ENCODE measurements at places on chromosomes 16 and 17. TPM values are rescaled to one million over a fixed set of nuclear protein-coding genes. Genes with fewer than 3 reads are reported as not detected.

- no peaks in the 10 kb centered on the region for H3K27me3 ChIP-seq
- H3K27ac ChIP-seq = no peak overlapping the region
- H3K4me3 ChIP-seq = no peak overlapping the region
Measured at GRCh38 chr17:43536236-43536992, 9.7 kb downstream of the ETV4 start.

GRCh38 chr16:61149709-61150108, 886.5 kb downstream of the CDH8 start:
- no peak overlapping the region for H3K4me3 ChIP-seq
- H3K36me3 ChIP-seq = no peaks in the 10 kb centered on the region
- no peaks in the 10 kb centered on the region for H3K27me3 ChIP-seq
- H3K4me1 ChIP-seq = no peaks in the 10 kb centered on the region
- DNase-seq = no peak

- no peak for DNase-seq
- no peaks in the 10 kb centered on the region for H3K4me1 ChIP-seq
- H3K27me3 ChIP-seq = no peaks in the 10 kb centered on the region
- no peaks in the 10 kb centered on the region for H3K36me3 ChIP-seq
- no peak overlapping the region for H3K4me3 ChIP-seq
Measured at GRCh38 chr16:76428858-76429257, 151.7 kb downstream of the CNTNAP4 start.

DNA sequence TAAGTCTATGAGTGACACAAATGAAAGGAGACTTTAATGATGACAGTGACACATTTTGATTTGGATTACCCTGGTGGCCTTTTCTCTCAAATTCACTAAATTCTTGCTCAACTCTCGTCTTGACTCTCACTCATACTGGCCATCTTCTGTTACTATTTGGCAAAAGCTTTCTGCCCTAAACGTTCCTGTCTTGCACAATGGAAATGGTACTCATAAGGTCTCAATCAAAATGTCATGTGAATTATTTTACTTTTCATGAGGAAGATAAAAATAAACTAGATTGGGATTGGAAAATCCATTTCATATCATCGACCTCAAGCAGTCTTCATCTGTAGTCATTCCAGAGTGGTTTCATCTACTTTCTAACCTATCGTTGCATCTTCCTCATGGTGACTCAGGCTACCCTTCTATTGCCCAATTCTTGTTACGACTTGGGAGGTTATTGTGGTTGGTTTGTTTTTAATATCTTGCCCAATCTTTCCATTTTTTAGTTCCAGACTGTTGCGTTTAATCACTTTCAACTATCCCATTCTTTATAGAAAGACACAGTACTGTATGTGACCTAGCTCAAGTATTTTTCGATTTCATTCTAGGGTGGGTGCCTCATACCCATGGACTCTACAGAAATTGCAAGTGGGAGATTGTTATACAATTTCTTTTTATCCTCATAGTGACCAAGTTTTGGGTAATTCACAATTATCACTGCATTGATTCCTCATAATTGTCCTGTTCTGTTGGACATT, 317.2 kb upstream of the KCNJ16 start:
- H3K36me3 ChIP-seq = no peaks in the 10 kb centered on the region
- H3K4me3 ChIP-seq = no peak overlapping the region
- H3K4me1 ChIP-seq = no peaks in the 10 kb centered on the region
- H3K27ac ChIP-seq = no peak overlapping the region
- no peak for DNase-seq
- H3K27me3 ChIP-seq = no peaks in the 10 kb centered on the region

DNA sequence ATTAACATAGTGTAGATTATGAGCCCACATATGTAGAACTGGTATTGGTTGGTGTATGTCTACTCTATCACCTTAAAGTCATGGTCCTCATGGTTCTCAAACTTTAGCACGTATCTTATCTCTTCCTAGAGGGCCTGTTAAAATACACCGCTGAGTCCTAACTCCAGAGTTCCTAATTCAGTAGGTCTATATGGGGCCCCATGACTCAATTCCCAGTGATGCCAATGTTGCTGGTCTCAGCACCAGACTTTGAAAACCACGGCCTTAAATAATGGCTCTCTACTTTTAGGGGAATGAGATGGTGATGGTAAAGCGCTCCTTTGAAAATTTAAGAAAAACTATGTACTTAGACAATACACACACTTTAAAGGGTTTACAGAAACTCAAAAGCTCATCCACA, 36.6 kb downstream of the SMURF2 start:
- no peaks in the 10 kb centered on the region for H3K36me3 ChIP-seq
- H3K27ac ChIP-seq = no peak overlapping the region
- no peak overlapping the region for H3K4me3 ChIP-seq

- no peak for DNase-seq
- peaks cover 10% of the 10 kb centered on the region for H3K4me1 ChIP-seq
- no peaks in the 10 kb centered on the region for H3K27me3 ChIP-seq
Measured at GRCh38 chr16:48161906-48162305, 6.1 kb upstream of the ABCC12 start.

DNA sequence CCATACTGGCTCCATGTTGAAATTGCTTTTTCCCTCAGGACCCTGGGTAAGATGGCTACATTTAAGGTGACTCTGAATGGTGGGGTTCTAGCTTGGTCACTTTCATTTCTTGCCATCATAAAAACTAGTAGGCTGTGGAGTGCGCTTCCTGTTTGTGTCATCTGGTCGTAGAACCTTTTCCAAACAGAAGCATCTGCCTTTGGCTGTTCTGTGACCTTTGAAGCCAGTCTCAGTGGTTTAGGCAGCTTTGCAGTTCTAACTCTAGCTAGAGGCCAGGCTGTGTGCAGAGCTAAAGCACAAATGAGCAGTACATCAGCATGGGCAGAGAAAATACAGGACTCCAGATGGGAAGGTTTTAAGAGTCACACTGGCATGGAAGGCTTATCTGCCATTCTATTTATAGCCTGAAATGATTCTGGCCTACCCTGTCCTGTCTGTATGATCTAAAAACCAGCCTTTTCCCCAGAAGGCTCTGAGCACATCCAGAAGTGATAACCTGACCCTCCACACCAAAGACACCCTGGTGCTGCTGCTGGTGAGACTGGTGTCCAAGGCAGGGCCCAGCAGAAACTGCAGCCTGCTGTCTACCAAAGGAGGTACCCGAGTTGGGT, 8.6 kb downstream of the ESRP2 start:
- no peaks in the 10 kb centered on the region for H3K27me3 ChIP-seq
- no peak overlapping the region for H3K27ac ChIP-seq
- peaks cover 42% of the 10 kb centered on the region for H3K36me3 ChIP-seq
- peaks cover 23% of the 10 kb centered on the region for H3K4me1 ChIP-seq

- H3K36me3 ChIP-seq = peaks cover 76% of the 10 kb centered on the region
- H3K27ac ChIP-seq = peak overlapping the region; percentile 52
- peak; percentile 54 for DNase-seq
- peaks cover 60% of the 10 kb centered on the region for H3K4me1 ChIP-seq
Measured at GRCh38 chr16:4511441-4512082, 27.0 kb downstream of the CDIP1 start.

GRCh38 chr17:39937447-39937846, 9.9 kb downstream of the LRRC3C start:
- H3K4me3 ChIP-seq = no peak overlapping the region
- H3K27me3 ChIP-seq = no peaks in the 10 kb centered on the region
- no peak overlapping the region for H3K27ac ChIP-seq
- peaks cover 32% of the 10 kb centered on the region for H3K4me1 ChIP-seq

GRCh38 chr17:54844233-54844632, 56.4 kb upstream of the TOM1L1 start:
- H3K4me3 ChIP-seq = no peak overlapping the region
- DNase-seq = no peak
- H3K27ac ChIP-seq = no peak overlapping the region
- no peaks in the 10 kb centered on the region for H3K36me3 ChIP-seq

DNA sequence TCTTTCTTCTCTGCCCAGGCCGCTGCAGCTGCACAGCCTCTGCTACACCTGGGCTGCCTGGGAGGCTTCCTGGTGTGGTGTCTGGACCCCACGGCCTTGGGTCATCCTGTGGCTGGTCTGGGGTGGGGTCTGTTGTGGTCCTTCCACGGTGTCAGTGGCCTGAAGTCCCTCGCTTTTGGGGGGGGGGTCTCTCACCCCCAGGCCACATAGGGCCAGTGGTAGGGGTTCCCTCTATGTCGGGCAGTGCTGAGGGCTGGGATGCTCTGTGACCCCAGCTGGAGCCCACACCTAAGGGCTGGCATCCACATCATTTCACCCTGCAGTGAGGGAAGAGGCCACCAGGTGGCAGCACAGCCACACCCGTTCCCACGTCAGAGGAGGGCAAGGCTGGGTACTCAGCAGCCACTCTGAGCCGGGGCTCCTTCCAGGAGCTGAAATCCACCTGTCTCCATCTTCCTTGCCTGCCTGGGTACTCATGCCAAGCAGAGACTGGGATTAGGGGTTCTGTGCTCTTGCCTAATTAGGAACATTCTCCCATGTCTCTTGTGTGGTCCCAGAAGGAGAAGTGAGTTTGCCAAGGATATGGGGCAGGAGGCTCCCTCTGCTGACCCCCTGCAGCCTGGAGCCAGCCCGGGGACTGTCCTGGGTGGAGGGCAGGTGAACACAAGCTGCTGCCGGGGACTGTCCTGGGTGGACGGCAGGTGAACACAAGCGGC, 13.0 kb downstream of the ENGASE start:
- no peak overlapping the region for H3K4me3 ChIP-seq
- H3K4me1 ChIP-seq = peaks cover 2% of the 10 kb centered on the region
- no peak overlapping the region for H3K27ac ChIP-seq
- no peaks in the 10 kb centered on the region for H3K27me3 ChIP-seq

The RNF222 gene
- total RNA-seq = not detected

The SPNS2 gene
- 15.7 TPM for total RNA-seq

All from heart right ventricle (tissue), 16 donors.